ENCODE measurements at places on chromosomes 5 and 9.

GRCh38 chr9:27206041-27206440, 90.9 kb downstream of the EQTN start:
- DNase-seq, result no peak

GRCh38 chr9:120531683-120532300, 48.2 kb downstream of the CDK5RAP2 start:
- DNase-seq, result peak; percentile 38

GRCh38 chr9:114244570-114244969, 78.3 kb upstream of the ORM1 start:
- DNase-seq, result no peak

GRCh38 chr5:133367071-133367786, 245.1 kb downstream of the FSTL4 start:
- DNase-seq, result no peak

DNA sequence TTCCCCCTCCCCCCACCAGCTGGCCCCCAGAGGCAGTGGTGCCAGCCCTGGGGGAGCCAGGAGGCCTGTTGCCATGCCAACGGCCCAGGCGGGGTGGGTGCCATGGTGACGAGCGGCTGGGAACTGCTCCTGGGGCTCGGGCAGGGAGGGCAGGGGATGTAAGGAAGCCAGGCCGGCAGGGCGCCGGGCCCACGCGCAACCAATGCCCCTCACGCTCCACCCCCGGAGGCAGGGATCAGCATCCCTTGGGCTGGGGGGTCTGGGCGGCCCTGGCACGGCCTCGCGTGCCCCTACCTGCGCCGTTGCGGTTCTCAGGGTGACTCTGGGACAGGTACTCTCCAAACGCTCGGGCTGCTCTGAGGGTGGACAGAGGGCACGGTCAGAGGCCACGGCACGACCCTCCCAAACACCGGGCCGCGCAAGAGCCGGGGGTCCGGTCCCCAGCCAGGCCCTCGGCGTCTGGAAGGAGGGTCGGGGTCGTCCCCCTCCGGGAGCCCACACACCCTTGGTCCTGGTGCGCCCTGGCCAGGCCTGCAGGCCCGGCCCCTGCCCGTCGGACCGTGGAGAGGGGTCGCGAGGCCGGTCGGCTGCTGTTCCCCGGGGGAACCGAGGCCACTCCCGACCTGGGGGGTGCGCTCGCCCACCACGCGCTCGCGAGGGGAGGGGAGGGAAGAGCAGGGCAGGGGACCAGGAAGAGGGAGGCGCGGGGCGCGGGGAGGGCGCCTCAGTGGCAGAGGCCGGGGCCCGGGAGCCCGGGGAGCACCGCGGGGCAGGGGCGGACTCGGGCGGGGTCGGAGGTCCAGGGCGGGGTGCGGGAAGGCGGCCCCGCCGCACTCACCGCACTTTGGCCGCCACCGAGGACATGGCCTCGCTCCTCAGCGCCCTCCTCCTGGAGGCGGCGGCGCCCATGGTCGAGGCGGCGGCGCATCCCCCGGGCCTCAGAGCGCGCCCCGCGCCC, 661 bp downstream of the NSMF start:
- DNase-seq, result peak; percentile 70

- DNase-seq, result no peak
Measured at GRCh38 chr5:65014769-65015168, 246.0 kb downstream of the CWC27 start.

GRCh38 chr5:132829742-132830435, 558 bp downstream of the SHROOM1 start:
- DNase-seq, result peak; percentile 83

GRCh38 chr9:69122549-69123141, 51.4 kb upstream of the TJP2 start:
- no peak for DNase-seq

- DNase-seq, result no peak
Measured at GRCh38 chr5:77356740-77357139, 135.4 kb downstream of the WDR41 start.

- DNase-seq, result no peak
Measured at GRCh38 chr5:90097082-90097477, 312.5 kb downstream of the CETN3 start.

- DNase-seq, result no peak
Measured at GRCh38 chr9:71762900-71763653, 5.2 kb downstream of the CEMIP2 start.

GRCh38 chr9:18676525-18676924, 202.6 kb downstream of the ADAMTSL1 start:
- no peak for DNase-seq

DNA sequence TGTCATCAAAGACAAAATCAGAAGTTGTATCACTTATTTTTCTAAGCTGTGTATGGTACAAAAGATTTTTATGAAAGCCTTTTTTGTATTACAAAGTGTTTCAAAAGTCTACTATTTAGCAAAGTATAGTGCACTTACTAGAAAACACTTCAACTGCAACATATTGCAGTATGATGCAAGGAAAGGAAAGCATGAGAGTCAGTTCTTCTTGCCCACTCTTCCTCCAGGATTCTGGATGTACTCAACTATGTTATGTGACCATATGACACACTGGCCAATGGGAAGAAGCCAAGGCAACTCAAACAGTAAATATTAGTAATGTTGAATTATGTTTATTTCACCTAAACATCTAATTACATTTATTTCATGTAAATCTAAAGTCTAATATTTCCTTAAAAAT, 49.5 kb upstream of the TYRP1 start:
- no peak for DNase-seq

DNA sequence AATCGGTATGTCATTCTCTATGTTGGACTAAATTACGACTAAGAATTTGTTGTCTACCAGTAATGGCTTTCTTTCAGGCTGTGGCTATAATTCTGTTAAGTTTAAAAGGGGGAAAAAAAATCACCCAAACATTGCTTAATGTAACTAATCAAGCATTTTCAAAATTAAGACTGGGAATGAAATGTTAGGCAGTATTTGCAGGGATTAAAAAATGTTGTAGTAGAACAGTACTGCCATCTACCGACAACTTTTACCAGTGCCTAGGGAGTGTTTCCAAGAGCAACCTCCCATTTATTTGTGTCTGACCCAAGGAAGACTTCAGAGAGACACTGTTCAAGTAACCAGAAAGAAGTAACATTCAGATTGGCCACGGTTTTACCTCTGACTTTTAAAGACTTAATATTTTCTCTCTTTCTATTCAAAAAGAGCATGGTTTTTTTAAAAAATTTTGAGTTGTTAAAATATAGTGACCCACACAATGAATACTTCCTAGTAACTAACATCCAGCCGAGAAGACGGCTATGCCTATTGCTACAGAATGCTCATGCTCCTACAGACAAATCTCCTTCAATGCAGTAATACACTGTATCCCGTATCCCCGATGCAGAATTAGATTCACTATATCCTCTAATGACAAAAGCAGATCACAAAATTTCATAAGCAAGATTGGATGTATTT, 92.4 kb downstream of the ARL15 start:
- peak; percentile 50 for DNase-seq

GRCh38 chr5:90911169-90911568, 352.6 kb downstream of the ADGRV1 start:
- no peak for DNase-seq

- no peak for DNase-seq
Measured at GRCh38 chr5:82356808-82357671, 78.9 kb upstream of the RPS23 start.

- no peak for DNase-seq
Measured at GRCh38 chr5:68679041-68679440, 414.8 kb upstream of the SLC30A5 start.

DNA sequence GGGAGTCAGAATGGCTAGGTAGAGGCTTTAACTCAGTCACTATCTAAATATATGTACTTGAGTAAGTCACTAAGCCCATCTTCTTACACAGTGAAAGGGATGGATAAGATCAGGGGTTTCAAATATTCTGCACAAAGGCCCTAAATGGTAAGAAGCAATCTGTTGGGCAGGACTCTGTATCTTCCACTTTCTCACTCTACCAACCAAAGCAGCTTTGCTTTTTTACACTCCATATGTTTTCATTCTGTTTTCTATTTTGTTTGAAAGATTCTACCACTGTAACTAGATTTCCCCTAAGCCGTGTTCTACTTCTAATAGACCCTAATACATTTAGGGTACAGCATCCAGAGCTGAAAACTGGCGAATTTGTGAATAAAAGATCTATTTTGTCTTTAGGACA, 477.5 kb upstream of the NMUR2 start:
- DNase-seq, result no peak

DNA sequence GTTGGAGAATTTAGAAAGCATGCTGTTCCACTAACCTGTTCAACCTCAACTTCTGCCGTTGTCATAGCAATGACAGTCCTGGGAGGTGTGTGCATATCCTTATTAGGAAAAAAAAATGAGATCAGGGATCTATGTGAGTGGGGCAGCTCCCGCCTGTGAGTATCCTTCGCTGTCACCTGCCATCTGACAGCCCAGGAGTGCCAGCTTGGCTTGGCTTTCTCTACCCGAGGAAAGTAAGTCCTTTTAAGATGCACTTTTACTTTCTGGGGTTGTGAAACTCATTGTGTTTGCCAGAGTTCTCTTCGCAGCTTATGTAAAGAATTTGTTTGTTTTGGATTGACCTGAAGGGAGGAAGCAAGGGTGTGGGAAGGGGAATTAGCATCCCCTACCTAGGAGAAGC, 21.8 kb downstream of the PCDHAC2 start:
- DNase-seq, result peak; percentile 78

- no peak for DNase-seq
Measured at GRCh38 chr5:74549384-74549783, 91.1 kb downstream of the ENC1 start.

- no peak for DNase-seq
Measured at GRCh38 chr9:69885931-69886330, 65.3 kb downstream of the CFAP95 start.

GRCh38 chr5:126477294-126478117, 54.3 kb downstream of the GRAMD2B start:
- no peak for DNase-seq

DNA sequence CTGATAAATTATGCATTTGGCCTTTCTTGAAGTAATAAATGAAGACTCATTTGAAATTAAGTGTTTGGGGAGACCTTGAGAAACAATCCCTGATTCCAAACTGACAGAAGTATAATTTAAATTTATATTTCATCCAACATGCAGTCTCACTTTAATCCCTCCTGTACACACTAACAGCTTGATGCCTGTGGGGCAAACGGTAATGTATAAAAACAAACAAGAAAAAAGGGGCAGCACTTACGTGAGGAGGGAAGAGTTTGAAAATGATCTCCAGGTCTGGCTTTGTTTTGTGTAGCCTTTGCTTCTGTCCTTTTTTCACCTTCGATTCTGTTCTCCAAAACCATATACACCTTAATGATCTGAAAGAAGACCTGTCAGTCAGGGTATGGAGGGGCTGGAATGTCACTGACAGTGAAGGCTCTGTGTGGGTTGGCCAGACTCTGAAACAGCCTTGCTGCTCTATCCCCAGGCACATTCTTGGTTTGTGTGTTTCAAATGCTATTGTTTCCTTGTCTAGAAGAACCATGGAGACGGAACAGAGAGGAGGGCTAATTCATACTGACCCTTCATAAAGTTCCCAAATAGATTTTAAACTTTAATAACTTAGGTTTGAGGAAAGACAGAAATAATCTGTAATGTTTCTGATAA, 338.2 kb upstream of the WWC1 start:
- no peak for DNase-seq

- peak; percentile 54 for DNase-seq
Measured at GRCh38 chr5:99060306-99061261, 131.8 kb upstream of the CHD1 start.

GRCh38 chr5:115098041-115098702, 71.5 kb downstream of the TRIM36 start:
- DNase-seq, result peak; percentile 25

DNA sequence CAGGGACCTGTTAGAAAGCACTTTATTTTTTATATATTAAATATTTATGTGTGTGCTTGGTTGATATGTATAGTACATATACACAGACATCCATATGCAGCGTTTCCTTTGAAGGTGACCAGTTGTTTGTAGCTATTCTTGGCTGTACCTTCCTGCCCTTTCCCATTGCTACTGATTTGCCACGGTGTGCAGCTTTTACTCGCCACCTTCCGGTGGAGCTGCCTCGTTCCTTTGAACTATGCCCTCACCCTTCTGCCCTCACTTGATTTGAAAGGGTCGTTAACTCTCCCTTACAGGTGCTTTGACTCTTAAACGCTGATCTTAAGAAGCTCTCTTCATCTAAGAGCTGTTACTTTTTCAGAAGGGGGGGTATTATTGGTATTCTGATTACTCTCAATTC, 20.5 kb downstream of the RGMB start:
- DNase-seq, result no peak

DNA sequence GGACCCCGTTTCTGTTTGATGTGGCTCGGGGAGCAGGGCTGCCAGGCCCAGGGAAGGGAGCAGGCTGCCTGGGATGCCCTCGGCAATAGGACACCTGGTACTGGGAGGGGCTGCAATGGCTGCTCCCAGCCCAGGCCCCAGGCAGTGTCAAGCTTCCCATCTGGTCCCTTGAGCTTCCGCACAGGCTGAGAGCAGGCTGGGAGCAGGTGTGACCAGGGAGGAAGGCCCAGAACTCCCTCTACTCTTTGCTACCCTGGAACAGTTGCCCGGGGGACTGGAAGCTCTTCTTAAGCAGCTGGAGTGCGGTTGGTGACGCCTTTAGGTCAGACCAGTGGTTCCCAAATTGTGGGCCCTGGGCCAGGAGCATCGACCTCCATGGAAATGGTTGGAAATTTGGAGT, 186.9 kb downstream of the GADD45G start:
- no peak for DNase-seq

- DNase-seq, result no peak
Measured at GRCh38 chr5:156819537-156819936, 30.6 kb upstream of the PPP1R2B start.

DNA sequence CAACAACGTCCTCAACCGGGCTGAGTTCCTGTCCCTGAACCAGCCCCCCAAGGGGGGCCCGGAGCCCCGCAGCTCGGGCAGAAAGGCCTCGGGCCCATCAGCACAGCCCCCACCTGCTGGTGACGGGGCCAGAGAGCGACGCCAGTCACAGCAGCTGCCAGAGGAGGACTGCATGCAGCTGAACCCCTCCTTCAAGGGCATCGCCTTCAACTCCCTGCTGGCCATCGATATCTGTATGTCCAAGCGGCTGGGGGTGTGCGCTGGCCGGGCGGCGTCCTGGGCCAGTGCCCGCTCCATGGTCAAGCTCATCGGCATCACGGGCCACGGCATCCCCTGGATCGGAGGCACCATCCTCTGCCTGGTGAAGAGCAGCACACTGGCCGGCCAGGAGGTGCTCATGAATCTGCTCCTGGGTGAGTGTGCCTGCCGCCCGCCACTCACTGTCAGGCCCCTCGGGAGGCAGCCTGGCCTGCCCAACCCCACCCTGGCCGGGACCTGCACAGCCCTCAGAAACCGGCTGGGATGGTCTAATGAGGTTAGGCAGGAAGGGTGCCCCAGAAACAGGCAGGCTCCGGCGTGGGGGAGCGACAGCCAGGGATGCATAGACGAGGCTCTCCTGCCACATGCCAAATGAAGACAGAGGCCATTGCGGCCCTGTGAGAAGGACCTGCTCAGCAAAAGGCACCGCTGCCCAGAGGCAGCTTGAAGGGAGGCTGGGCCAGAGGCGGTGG, 678 bp downstream of the PLPP7 start:
- DNase-seq, result peak; percentile 28

- DNase-seq, result no peak
Measured at GRCh38 chr5:117456866-117457470, 882.3 kb upstream of the SEMA6A start.

- peak; percentile 65 for DNase-seq
Measured at GRCh38 chr9:137167747-137168572, 1.9 kb downstream of the LRRC26 start.

GRCh38 chr9:111731928-111732327, 62.8 kb downstream of the SHOC1 start:
- no peak for DNase-seq

Data from cerebellum (tissue), 4 donors.